CD8-positive, alpha-beta memory T cell (primary cell): ENCODE measurements at places on chromosomes 3 and 15. TPM values are rescaled to one million over a fixed set of nuclear protein-coding genes. Genes with fewer than 3 reads are reported as not detected.
A peak's percentile ranks its signal among the peaks of the same experiment; 100 is the strongest.

- no peak overlapping the region for H3K4me3 ChIP-seq
- no peaks in the 10 kb centered on the region for H3K27me3 ChIP-seq
- peaks cover 5% of the 10 kb centered on the region for H3K36me3 ChIP-seq
- H3K27ac ChIP-seq, result no peak overlapping the region
- DNase-seq, result no peak
Measured at GRCh38 chr3:126441256-126441880, 34.3 kb downstream of the ZXDC start.

Gene SH2D7
- not detected for total RNA-seq

Gene USP19
- total RNA-seq, result 73.9 TPM

DNA sequence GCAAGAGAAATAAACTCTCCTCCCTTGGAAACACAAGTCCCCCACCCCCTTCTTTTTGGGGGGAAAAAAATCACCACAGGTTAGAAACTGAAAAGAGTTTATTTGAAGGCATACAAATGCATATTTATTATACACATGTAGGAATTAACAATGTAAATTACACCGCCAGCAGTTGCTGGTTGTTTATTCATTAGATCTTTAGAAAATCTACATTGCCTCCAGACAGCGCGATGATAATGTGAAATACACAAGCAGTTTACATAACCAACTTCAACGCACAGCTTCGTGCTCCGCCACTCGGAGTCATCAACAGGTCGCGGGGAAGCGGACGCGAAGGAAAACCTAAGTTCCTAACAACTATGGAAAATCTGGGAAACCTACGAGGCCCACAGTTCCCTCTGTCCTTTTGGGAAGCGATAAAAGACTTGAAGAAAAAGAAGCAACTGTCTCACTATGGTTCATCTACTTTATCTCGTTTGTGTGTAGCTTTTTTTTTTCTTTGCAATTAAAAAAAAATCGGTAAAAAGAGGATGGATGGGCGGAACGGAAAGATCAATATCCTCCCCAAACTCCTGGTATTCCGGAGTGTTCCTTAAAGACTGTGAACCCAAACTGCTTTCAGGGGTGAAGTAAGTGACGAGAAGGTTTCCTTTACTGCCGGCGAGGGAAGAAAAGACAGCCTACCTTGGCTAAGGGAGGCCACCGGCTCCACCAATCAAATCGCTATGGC lies 8.4 kb upstream of the FOXB1 start:
- DNase-seq, result no peak
- no peak overlapping the region for H3K27ac ChIP-seq
- H3K4me3 ChIP-seq, result no peak overlapping the region
- H3K4me1 ChIP-seq, result peaks cover 22% of the 10 kb centered on the region
- H3K27me3 ChIP-seq, result peaks cover 79% of the 10 kb centered on the region

Gene DNAH1
- 7.0 TPM for total RNA-seq

GRCh38 chr3:147387885-147388699 lies 18.3 kb downstream of the ZIC4 start:
- H3K36me3 ChIP-seq, result no peaks in the 10 kb centered on the region
- DNase-seq, result no peak
- no peaks in the 10 kb centered on the region for H3K4me1 ChIP-seq
- peaks cover 12% of the 10 kb centered on the region for H3K27me3 ChIP-seq

Gene MASP1
- not detected for total RNA-seq

- H3K36me3 ChIP-seq, result peaks cover 28% of the 10 kb centered on the region
- H3K4me1 ChIP-seq, result peaks cover 15% of the 10 kb centered on the region
- no peak for DNase-seq
- H3K27me3 ChIP-seq, result no peaks in the 10 kb centered on the region
Measured at GRCh38 chr3:156694536-156694935, 20.1 kb downstream of the TIPARP start.

Gene CPNE4
- not detected for total RNA-seq

DNA sequence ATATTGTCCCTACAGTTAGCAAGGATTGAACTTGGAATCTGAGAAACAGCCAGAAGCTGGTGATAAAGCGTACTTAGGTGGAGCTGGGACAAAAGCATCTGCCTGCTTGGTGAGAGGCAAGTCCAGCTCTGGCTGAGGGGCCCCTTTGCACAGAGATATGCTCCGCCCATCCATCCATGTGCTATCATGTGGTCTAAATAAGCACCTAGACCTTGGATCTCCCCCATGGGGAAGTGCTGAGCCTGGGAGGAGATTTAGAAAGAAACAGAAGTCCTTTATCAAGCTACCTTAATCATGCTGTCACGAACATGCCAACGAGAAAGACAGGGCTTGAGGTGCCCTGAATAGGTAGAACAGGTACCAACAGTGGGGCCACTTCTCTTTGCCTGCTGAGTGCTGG lies 369.5 kb downstream of the FOXP1 start:
- peaks cover 38% of the 10 kb centered on the region for H3K4me1 ChIP-seq
- H3K36me3 ChIP-seq, result no peaks in the 10 kb centered on the region
- no peak overlapping the region for H3K27ac ChIP-seq
- H3K4me3 ChIP-seq, result no peak overlapping the region
- H3K27me3 ChIP-seq, result no peaks in the 10 kb centered on the region

DNA sequence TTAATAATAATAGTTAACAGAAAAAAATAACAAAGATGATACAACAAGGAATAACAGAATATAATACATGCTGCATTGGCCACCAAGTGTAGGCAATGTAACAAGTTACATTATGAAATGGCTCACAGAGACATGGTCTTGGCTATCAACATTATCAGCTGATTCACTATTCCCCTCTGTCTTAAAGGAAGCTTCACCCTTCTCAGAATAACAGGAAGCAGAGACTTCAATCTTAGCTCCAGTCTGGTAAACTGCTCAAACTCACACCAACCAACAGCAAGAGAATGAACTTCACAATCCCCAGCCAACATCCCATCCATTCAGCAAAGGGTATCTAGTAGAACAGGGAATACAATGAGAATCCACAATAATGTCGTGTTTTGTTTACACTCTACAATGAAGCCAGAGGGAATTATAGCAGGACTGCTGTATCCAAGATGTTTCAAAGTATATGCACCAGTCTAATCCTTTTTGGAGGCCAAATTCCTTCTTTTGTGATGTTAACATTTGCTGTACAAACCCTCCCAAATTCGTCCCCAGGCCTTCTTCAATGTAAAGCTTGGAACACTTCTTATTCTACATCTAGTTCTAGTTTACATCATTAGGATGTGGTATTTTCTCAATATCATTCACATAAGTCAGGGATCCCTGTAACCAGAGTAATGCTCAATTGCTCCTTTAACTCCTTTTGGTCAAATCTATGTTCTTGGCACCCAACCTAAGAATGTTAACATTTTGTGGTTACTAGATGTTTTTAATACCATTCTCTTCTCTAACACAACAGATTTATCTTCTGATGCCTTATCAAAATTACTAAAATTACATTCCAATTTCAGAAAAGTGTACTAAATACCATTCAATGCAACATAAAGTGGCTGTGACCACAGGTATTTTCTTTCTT lies 52.4 kb upstream of the CMSS1 start:
- H3K4me1 ChIP-seq, result no peaks in the 10 kb centered on the region
- H3K4me3 ChIP-seq, result no peak overlapping the region
- H3K27me3 ChIP-seq, result no peaks in the 10 kb centered on the region
- no peak for DNase-seq
- H3K36me3 ChIP-seq, result no peaks in the 10 kb centered on the region

Gene OR5K1
- not detected for total RNA-seq

DNA sequence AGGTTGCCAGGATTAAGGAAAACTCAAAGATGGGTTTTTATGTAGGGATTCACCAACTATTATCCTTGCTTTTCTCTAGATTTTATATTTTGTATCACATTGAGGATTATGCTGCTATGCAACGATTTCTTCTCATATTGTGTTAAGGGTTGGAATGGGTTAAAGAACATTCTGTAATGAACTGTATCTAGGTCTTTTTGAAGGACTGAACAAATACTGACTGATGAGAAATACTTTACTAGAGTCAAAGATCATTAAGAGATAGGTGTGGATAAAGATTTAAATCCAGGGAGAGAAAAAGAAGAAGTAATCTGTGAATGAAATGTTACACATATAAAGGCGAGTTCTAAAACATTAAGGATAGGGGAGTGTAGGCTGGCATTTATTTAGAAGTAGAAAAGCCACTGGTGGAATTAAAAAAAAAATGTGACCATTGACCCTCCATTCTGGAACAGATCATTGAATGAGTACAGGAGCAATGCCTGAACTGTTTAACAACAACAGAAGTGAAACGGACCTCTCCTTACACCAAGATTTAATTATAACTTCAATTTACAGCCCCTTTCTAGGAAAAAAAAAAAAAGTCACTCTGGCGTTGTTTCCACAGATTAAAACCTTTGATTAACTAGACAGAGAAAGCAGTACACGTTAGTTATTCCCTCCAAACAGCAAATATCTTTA lies 39.2 kb downstream of the PROS1 start:
- no peak overlapping the region for H3K4me3 ChIP-seq
- DNase-seq, result no peak
- no peaks in the 10 kb centered on the region for H3K4me1 ChIP-seq

Gene GOLGA6D
- total RNA-seq, result not detected

Gene MUSTN1
- 1.5 TPM for total RNA-seq

DNA sequence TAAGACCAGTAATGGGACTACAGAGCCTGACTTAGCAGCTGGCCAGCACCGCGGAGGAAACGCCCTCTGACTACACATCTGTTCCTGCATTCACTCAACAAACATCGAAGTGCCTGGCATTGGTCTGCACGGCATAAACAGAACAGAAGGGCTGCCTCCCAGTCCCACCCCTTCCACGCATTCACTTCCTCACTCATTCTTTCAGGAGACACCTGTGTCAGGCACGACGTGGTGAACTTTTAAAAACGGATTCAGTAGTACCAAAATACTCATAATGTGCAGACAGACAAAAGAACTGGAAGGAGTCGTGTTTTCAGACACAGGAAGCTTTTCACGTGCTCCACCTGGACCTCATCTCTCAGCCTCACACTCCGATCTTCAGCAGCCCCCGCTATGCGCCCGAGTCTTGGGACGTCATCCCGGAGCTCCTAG lies 123.3 kb downstream of the XXYLT1 start:
- peaks cover 20% of the 10 kb centered on the region for H3K4me1 ChIP-seq
- H3K4me3 ChIP-seq, result peak overlapping the region; percentile 8
- H3K36me3 ChIP-seq, result no peaks in the 10 kb centered on the region
- H3K27me3 ChIP-seq, result no peaks in the 10 kb centered on the region
- H3K27ac ChIP-seq, result no peak overlapping the region

DNA sequence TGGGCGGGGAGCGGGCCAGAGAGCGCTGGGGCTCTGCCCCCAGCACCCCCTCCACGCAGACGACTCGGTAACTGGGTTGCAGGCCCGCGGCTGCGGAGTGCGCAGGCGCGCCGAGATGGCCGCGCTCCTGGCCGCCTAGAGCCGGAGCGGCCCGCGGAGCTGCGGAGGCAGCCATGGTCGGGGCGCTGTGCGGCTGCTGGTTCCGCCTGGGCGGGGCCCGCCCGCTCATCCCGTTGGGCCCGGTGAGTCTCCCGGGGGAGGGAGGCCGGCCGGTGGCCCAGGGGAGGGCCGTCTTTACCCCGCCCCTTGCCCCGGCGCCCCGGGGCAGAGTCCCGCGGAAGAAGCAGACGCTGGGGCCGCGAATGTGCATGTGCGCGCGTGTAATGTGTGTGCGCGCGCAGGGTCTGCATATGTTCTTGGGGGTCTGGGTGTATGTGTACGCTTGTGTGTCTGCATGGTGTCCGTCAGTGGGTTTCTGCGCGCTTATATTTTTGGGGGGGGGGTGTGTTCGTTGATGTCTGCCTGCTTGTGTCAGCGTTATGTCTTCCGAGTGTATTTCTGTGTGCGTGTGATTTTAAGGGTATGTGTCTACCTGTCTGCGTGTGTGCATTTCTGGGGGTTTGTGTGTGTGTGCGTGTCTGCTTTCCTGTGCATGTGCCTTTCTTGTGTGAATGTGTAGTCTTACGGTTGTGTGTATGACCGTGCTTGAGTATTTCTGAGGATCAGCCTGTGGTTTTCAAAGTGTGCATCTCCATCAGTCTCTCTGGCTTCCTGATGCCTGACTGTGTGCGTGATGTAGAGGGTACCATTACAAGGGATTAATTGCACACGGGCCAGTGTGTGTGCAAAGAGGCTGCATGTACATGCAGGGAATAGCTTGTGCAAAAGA lies at the start of gene ABHD14A:
Gene ABHD14A (plus strand): TSS at position 102 of the 889 bp plus-strand sequence. CDS start 72 bp downstream, at position 174.
- DNase-seq, result peak; percentile 76
- peak within 1 kb of the TSS; percentile 83 for H3K27ac ChIP-seq
- H3K4me1 ChIP-seq, result peaks cover 32% of the 10 kb centered on the region
- H3K27me3 ChIP-seq, result no peaks in the 10 kb centered on the region
- H3K36me3 ChIP-seq, result no peaks in the 10 kb centered on the region

- H3K4me3 ChIP-seq, result no peak overlapping the region
- peaks cover 29% of the 10 kb centered on the region for H3K4me1 ChIP-seq
- no peak for DNase-seq
Measured at GRCh38 chr15:56045068-56045748, 51.8 kb upstream of the NEDD4 start.

GRCh38 chr3:16667633-16668032 lies 62.4 kb upstream of the DAZL start:
- no peaks in the 10 kb centered on the region for H3K4me1 ChIP-seq
- DNase-seq, result no peak
- no peaks in the 10 kb centered on the region for H3K36me3 ChIP-seq
- no peak overlapping the region for H3K4me3 ChIP-seq
- no peaks in the 10 kb centered on the region for H3K27me3 ChIP-seq
- no peak overlapping the region for H3K27ac ChIP-seq

DNA sequence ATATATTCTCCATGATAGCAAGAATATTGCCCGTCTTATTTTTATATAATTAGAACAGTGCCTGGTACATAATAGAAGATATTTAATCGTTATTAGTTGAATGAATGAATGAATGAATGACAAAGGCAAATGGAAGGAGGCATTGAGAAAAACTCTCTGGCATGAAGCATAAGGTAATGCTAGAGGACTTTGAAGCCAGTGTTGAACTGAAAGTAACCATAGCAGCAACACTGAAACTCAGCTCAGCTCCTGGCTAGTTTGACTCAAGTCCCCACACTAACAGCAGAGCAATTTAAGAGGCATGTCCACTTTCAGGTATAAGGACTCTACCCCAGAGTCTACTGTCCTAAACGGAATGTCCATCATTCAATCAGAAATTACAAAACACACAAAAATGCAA lies 227.0 kb downstream of the CPNE4 start:
- no peaks in the 10 kb centered on the region for H3K4me1 ChIP-seq
- H3K4me3 ChIP-seq, result no peak overlapping the region
- no peaks in the 10 kb centered on the region for H3K36me3 ChIP-seq
- H3K27ac ChIP-seq, result no peak overlapping the region

GRCh38 chr3:15477951-15478639 lies 43.4 kb downstream of the COLQ start:
- no peaks in the 10 kb centered on the region for H3K36me3 ChIP-seq
- H3K4me1 ChIP-seq, result no peaks in the 10 kb centered on the region
- H3K27me3 ChIP-seq, result no peaks in the 10 kb centered on the region
- no peak for DNase-seq
